ENCODE measurements at places on chromosomes 11 and 22.

- DNase-seq, result no peak
These were observed 446 bp downstream of the VSTM5 start for GRCh38 chr11:93849751-93850593.

DNA sequence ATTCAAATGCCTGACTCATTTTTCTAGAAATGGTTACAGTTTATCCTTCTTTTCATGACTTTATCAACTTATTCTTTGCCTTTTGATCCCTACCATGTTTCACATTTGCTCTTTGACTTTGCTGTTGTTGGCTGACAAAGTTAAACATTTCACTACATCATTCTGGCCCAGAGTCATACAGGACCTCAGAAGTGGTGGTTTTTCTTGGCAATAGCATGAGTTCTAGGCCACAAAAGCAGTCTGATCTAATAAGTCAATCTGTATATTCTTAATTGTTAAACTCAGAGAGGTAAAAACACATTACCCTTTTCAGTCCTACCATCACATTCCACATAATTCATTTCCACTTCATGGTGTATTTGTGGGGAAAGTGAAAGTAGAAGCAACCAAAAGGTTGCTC lies 763.2 kb upstream of the TENM4 start:
- DNase-seq, result no peak

DNA sequence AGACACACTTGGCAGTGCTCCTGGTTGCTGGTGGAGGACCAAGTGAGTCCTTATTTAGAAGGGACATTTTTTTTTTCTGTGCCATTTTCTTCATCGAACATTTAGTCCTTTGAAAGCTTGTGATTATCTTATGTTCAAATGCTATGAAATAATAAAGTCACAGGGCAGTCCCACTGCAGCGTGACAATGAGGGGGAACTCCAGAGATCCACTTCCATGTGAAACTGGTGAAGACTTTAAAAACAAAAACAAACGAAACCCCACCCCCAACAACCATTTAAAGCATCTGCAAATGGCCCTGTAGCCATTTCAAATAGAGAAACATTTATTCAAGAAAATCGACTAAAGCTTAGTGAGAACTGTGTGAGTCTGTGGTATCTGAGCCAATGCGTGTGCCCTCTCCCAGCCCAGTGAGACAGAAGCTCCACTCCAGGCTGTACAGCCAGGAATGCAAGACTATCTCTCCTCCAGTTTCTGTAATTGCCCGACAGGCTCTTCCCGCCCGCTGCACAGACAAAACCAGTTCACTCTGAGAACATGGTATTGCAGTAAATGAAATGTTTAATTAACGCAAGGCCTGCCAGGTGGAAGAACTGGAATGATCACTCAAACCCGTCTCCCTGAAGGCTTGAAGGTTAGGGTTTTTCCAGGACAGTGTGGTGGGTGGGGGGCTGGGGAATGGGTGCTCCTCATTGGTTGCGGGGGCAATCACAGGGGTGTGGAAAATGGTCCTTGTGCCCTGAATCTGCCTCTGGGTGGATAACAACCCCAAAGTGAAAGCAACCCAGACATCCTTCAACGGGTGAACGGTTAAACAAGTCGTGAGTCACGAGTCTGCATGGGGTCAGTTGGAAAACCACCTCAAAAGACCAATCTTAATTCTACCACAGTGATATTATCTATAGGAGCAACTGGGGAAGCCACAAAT lies 8.4 kb downstream of the KRTAP5-6 start:
- DNase-seq, result no peak

DNA sequence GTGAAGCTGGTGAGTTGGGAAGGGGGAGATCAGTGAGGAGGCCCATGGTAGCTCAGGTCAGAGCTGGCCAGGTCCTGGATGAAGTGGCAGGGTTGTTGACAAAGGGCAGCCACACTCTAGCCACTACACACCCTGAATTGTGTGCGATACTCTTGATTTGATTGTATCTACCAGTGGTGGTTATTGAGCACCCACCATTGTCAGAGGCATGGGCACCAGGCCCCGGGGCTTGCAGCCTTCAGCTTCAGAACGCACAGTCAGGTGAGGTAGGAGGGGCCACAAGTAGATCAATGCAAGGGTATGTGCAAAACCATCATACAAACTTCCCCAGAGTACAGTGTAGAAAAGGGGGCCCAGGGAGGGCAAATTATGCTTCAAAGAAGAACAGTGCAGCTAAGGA lies 38.1 kb downstream of the MICAL2 start:
- no peak for DNase-seq

GRCh38 chr11:73034777-73035176 lies 107.3 kb downstream of the FCHSD2 start:
- no peak for DNase-seq

Measured in activated naive CD8-positive, alpha-beta T cell treated with anti-CD3 and anti-CD28 coated beads, Interleukin-2, amount 50 U/mL, for 16 hours (primary cell).